ENCODE measurements at places on chromosomes 12 and 14.

GRCh38 chr12:114412825-114413749 lies 7.1 kb upstream of the TBX5 start:
- no peak for DNase-seq

DNA sequence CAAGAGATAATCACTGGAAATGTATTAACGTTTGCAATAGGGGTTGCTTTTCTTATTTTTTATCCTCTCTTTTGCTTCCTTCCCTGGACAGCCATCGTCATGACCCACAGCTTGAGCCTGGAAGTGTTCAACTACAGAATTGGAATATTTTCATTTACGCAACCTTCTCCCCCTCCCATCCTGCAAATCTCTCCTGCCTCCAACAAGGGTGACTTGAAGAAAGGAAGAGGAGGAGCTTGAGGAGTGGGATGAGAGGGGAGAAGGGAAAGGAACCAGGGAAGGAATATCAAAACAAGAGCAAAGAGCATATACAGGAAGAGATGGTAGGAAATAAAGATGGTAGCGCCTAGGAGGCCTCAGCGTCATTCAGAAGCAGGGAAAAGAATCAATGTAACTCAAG lies 1.6 kb upstream of the MANSC4 start:
- no peak for DNase-seq

- no peak for DNase-seq
These were observed 172.3 kb upstream of the ATXN7L3B start for GRCh38 chr12:74365178-74365964.

GRCh38 chr14:35934499-35934898 lies 108.4 kb downstream of the BRMS1L start:
- DNase-seq = no peak

DNA sequence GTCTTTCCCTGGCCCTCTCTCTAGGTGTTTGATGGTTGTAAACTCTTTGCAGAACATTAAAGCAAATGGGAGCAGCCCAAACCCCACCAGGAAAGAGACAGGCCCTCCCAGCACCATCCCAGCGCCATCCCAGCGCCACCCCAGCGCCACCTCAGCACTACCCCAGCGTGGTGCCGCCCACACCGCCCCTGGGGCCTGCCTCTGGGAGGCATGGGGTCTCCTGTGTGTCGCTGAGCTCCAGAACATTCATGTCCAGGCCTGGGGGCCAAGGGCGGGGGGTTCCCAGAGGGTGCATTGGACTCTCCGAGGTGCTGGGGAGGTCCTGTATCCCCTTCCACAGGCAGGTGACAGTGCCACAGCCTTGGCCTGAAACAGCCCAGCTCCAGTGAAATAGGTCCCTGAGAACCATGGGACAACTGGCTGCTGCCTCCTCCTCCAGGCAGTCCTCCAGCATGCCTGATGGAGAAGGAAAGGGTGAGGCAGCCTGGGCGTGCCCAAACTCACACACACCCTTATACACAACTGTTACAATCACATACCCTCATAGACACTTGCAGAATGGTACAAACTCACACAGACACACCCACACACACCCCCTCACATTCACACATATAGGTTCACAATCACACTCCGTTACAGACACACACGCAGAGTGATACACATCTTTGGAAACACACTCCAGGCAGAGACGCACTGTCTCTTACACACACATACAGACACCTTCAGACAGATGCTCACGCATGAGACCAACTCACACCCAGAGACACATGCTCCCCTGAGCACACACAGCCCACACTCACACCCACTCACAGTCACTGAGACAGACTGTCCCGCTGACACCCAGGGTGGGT lies 44.4 kb upstream of the NCOR2 start:
- DNase-seq = no peak

DNA sequence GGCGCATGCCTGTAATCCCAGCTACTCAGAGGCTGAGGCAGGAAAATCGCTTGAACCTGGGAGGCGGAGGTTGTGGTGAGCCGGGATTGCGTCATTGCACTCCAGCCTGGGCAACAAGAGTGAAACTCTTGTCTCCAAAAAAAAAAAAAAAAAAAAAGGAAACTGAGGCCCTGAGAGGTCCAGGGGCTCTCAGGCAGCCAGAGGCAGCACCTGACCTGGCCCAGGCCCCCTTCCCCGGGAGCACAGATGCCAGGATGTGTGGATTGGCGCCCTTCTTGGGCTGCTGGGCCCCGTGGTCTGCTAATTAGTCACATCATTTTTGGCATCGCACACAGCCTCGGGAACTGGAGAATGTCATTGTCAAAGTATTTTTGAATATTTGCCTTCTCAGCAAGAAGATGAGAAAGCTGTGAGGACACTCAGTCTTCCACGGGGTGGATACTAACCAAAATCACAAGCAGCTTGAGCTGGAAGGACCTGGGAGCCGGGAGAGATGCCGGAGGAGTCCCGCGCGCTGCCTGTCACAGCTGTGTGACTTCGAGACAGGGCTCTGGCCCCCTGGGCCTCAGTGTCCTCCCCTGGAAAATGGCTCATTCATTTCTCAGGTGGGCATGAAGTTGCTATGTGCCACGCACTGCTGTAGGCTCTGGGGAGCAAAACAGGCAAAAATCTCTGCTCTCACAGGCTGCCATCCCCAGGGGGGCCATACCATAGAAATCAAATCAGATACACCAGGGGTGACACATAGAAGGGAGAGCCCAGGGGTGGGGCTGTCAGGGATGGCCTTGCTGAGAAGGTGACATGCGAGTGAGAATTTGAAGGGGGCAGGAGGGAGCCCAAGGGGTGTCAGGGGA lies 12.5 kb upstream of the RCOR1 start:
- DNase-seq = no peak

DNA sequence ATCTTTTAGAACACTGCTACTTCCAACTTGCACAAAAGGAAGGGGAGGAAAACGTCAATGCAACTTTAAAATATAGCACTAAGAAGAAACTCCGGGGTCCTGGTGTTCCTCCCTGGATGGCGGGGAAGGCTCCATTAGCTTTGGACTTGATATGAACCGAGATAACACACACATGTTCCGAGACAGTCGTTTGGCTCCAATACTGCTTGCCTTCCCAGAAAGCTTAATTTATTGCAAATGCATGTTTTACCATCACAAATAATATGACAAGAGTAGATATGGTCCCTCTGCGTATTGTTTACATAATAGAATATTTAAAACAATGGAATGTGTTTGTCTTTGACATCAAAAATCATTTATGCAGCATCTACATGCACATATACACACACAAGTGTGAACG lies 87.6 kb upstream of the CLMN start:
- no peak for DNase-seq

- no peak for DNase-seq
These were observed 38.7 kb upstream of the DUSP6 start for GRCh38 chr12:89390802-89391673.

DNA sequence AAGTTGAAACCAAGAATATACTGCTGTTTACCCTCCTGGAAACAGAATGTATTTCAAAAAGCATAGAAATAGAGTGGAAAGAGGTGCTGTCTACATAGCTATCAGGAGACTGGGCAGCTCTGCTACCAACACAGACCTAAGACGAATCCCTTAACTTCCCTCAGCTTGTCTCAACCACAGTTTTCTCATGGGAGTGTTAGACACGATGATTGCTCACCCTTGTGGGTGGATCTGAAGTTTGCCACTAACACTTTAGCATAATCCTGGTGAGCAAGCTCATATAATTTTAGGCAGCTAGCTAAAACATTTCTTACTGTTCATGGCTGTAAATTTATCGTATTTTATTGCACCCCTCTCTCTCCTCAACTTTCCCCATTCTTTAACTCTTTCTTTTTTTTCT lies 38.5 kb downstream of the C12orf75 start:
- no peak for DNase-seq

- DNase-seq = no peak
These were observed 3.8 kb downstream of the ENDOU start for GRCh38 chr12:47721431-47721973.

- no peak for DNase-seq
These were observed 450.0 kb downstream of the FOXG1 start for GRCh38 chr14:29216268-29217232.

- no peak for DNase-seq
These were observed 9.5 kb downstream of the TRAF3 start for GRCh38 chr14:102786768-102787167.

DNA sequence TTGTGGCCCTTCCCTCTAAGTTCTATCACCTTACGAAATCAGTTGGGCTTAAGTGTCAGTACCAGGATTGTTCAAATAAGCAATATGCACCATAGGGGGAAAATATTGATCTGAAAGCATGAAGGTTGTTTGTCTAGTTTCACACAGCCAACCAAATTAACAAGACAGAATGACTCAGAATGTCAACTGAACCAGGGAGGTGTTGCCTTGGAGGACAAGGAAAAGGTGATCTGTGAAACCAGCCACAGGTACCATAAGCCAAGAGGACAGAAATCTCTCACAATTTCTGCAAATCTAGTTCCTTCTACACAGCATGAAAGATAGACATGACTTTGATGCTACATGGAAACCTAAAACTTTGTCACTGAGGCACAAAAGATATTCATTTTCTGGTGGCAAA lies 297.9 kb downstream of the BCL11B start:
- DNase-seq = no peak

GRCh38 chr12:113782873-113783272 lies 183.3 kb downstream of the RBM19 start:
- DNase-seq = no peak
